ENCODE measurements at places on chromosomes 12 and 14.

- DNase-seq: no peak
Observed at GRCh38 chr14:86404989-86405649, 875.2 kb downstream of the FLRT2 start.

DNA sequence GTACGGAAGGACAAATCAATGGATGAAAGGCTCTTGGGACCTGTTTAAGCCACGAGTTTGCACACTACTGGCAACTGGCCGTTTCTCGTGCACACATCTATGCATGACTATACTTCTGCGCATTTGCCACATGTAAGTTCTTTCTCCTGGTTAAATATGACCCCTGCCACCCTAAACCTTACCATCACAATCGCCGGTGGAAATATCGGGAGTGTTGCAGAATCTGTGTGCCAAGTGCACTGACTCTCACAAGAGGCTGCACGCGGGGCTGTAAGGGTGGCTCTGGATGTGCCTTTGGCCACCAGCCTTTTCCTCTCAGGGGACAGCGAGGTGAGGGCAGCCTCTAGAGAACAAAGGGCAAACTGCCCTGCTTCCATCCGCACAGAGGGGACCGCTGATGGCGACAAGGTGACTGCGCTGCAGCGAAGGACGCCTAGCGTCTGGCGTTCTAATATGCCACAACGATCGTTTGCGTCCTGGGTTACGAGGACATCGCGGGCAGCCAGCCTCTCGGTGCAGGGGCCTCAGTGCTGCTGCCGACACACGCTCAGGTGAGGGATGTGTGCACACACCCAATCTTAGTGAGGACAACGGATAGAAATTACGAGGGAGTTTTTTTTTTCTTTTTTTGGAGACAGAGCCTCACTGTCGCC lies 232.2 kb downstream of the PCNX1 start:
- no peak for DNase-seq

GRCh38 chr14:84492685-84493084 lies 1037.3 kb upstream of the FLRT2 start:
- DNase-seq: peak; percentile 11

DNA sequence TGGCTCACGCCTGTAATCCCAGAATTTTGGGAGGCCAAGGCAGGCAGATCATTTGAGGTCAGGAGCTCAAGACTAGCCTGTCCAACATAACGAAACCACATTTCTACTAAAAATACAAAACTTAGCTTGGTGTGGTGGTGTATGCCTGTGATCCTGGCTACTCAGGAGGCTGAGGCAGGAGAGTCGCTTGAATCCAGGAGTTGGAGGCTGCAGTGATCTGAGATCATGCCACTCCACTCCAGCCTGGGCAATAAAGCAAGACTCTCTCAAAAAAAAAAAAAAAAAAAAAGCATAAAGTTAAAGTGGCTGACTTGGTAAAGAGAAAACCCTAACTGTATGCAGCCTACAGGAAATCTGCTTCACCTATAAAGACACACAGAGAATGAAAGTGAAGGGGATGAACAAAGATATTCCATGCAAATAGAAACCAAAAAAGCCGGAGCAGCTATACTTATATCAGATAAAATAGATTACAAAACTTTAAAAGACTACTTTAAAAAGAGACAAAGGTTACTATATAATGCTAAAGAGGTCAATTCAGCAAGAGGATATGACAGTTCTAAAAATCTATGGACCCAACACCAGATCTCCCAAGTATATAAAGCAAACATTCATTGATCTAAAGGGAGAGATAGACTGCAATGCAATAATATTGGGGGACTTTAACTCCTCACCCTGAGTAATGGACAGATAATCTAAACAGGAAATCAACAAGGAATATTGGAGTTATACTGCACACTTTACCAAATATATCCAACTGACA lies 4.1 kb downstream of the CLEC2B start:
- no peak for DNase-seq

DNA sequence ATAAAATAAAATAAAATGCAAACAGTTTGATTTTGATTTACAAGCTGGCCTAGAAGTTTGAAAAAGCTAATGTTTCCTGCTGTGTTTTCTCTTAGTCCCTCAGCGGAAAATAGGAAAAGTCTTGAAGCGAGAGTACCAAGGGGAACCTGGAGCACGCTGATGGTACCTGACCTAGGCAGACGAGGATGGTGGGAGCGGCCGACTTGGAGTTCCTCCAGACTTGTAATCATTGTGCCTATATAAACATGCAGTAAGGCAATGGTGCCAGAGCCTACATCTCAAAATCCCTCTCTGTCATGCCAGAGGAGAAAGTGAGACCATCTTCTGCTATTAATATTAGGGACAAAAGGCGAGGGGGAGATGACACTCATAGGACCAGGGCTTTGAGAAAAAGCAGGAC lies 371.7 kb downstream of the TMEM132D start:
- DNase-seq: no peak

- peak; percentile 57 for DNase-seq
Observed at GRCh38 chr14:73696466-73697400, 17.5 kb downstream of the PNMA1 start.

- no peak for DNase-seq
Observed at GRCh38 chr12:8453021-8453513, 2.7 kb upstream of the CLEC6A start.

- peak; percentile 38 for DNase-seq
Observed at GRCh38 chr12:133106253-133106652, 23.8 kb downstream of the ZNF891 start.

DNA sequence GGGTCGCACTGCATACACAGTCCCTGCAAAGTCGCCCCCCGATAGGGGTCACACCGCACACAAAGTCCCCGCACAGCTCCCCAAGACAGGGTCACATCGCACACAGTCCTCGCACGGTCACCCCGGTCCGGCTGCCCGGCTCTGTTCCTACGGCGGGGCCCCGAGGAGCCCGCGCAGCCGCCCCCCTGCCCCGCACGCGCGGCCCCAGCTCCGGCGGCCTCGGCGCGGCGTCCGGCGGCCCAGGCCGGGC lies 300 bp downstream of the SSH1 start:
- no peak for DNase-seq

DNA sequence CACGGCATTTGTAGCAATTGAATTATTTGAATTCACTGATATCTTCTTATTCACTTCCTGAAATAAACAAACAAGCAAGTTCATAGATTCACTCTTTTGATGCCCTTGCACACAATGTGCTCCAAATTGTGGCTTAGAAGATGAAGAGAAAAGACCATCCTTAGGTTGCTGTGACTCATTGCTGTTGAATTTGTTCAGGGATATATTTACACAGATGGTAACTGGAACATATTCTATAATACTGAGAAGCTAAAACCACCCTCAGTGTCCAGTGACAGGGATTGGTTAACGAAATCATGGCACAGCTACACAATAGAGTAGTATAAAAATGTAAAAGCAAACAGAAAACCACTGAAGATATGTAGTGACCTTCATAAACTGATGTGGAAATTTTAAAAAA lies 3.1 kb downstream of the PRB4 start:
- DNase-seq: no peak

GRCh38 chr12:32494656-32495055 lies 95.3 kb downstream of the FGD4 start:
- DNase-seq: no peak

Measured in amniotic epithelial cell (primary cell).